CD8-positive, alpha-beta T cell (primary cell): ENCODE measurements at places on chromosomes 16 and 17.
A peak's percentile ranks its signal among the peaks of the same experiment; 100 is the strongest.

DNA sequence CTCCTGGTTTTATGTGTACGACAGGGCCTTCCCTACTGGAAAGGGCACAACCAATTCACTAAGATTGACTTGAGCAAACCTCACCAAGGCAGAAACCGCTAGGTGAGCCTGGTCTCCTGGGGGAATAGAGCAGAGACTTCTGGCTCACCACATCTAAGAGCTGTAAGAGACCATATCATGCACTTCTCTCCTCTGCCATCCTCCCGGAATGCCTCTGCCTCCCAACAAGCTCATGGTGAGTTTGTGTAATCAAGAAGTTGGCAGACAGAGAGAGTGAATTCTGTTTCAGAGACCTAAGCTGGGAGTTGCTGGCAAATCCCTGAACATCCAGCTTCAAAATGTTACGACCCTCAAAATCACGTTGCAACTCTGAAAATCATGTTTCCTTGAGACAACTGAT, 154.8 kb downstream of the SLC39A11 start:
- no peak for DNase-seq

DNA sequence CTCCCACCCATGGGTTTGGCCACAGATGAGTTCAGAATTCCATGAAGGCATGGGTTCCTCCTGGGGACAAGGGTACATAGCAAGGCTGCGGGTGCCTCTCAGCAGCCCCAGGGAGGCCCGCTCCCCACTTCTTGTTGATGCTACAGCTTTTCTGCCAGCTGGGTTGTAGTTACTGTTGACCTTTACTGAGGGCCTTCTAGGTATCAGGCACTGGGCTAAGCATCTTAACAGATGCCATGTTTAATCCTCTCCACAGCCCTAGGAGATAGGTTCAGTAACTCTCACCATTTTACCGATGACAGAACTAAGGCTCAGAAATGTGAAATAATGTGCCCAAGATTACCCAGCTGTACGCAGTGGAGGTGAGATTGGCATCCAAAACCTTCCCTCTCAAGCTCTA, 54.3 kb upstream of the DLX4 start:
- no peak for DNase-seq

DNA sequence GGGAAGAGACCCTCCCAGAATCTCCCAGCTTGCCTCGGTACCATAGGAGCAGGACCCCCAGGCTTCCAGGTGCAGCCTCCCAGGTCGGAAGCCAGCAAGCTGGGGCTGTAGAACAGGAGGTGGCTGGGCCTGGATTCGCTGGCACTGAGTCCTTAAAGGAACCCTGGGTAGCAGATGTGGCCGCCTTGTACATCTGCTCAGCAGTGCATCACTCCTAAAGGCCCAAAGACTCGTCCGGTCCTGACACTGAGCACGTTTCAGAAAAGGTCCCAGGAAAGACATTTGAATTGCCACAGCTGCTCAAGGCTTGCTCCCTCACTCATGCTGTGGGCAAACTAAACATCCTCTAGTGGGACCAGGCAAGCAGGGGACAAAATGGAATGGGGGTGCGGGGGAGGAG, 172.8 kb downstream of the RAB11FIP4 start:
- DNase-seq = no peak

GRCh38 chr17:17025621-17026020, 16.6 kb upstream of the MPRIP start:
- no peak for DNase-seq

- DNase-seq = peak; percentile 56
Observed at GRCh38 chr17:17303010-17303846, at the start of gene NT5M. Gene NT5M (plus strand): TSS chr17:17303373. CDS start chr17:17303551, 178 bp downstream.

GRCh38 chr17:2137342-2138098, 82.6 kb downstream of the HIC1 start:
- no peak for DNase-seq

GRCh38 chr16:57985204-57986181, 14.6 kb upstream of the CNGB1 start:
- DNase-seq = no peak

DNA sequence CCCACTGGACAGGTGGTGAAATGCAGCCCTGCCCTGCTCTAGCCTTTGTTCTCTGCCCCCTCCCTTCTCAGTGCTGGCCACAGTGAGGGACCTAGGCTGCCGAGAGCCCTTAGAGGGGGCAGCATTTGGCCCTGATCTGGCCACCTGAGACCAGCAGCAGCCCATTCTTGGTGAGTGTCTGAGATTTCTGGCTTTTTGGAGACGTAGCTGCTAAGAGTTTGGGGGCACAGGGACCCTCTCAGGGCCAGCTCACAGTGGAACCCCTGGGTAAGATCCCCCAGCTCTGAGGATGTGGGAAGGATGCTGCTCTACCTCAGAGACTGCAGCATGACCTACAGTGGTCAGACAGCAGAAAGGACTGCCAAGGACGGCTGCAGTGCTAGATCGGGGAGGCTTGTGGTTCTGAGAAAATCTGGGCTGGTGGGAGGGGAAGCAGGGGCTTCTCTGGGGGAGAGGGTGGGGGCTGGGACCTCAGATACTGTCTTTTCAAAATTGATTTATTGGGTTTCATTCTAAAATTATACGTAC, 13.3 kb downstream of the GRB7 start:
- DNase-seq = no peak

DNA sequence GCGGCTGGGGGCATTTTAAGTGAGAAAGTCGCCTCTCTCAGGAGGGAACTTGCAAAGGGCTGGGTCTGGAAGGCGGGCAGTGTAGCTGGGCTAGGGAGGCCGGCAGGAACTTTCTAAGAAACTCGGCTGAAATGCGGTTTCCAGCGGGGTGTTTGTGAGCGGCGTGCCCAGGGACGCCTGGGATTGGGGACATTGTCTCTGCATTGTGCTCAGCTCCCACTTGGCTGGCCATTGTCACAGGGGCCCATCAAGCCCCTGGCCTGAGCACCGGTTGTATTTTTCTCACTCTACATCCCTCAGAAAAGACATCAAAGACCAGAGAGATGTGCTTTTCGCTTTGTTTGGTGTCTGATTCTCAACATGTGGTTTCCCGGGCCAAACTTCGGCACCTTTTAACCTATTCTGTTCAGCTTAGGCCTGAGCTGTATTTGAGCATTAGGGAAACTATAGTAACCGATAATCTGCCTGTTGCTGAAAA, 291.1 kb upstream of the IRX3 start:
- DNase-seq = no peak

DNA sequence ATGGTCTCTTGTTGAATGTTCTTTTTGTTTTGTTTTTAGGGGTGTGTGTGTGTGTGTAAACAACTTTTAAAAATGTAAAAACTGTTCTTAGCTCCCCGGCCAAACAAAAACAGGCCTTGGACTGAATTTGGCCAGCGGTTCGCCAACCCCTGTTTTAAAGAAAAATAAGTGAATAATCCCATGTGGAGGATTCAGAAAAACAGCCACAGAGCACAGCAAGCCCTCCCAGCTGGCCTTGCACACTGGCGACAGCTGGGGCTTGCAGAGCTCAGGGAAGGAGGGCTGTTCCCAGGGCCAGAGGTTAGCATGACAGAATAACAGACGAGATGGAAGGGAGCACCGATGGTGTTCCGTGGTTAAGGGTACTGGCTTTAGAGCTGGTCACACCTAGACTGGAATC, 39.0 kb downstream of the EMP2 start:
- DNase-seq = no peak

GRCh38 chr17:20234276-20234675, 225.1 kb downstream of the SPECC1 start:
- peak; percentile 68 for DNase-seq
